ENCODE measurements at places on chromosomes 13 and 19.

- no peak for DNase-seq
Measured at GRCh38 chr13:47518530-47518929, 482.5 kb downstream of the SUCLA2 start.

- peak; percentile 42 for DNase-seq
Measured at GRCh38 chr13:97434397-97435201, 630 bp downstream of the RAP2A start.

DNA sequence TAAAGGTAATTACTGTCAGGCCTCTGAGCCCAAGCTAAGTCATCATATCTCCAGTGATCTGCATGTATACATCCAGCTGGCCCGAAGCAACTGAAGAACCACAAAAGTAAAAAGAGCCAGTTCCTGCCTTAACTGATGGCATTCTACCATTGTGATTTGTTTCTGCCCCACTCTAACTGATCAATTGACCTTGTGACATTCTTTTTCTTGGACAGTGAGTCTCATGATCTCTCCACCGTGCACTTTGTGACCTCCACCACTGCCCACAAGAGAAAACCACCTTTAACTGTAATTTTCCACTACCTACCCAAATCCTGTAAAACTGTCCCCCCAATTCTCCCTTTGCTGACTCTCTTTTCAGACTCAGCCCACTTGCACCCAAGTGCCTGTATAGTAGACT, 17.2 kb upstream of the CXCL17 start:
- DNase-seq, result no peak

- no peak for DNase-seq
Measured at GRCh38 chr19:48817585-48818124, 6.8 kb upstream of the BCAT2 start.
